Activated naive CD8-positive, alpha-beta T cell treated with anti-CD3 and anti-CD28 coated beads, Interleukin-2, amount 50 U/mL, for 16 hours (primary cell): ENCODE measurements at places on chromosomes 7 and 10.

GRCh38 chr7:51455948-51456347, 139.3 kb upstream of the COBL start:
- no peak for DNase-seq

DNA sequence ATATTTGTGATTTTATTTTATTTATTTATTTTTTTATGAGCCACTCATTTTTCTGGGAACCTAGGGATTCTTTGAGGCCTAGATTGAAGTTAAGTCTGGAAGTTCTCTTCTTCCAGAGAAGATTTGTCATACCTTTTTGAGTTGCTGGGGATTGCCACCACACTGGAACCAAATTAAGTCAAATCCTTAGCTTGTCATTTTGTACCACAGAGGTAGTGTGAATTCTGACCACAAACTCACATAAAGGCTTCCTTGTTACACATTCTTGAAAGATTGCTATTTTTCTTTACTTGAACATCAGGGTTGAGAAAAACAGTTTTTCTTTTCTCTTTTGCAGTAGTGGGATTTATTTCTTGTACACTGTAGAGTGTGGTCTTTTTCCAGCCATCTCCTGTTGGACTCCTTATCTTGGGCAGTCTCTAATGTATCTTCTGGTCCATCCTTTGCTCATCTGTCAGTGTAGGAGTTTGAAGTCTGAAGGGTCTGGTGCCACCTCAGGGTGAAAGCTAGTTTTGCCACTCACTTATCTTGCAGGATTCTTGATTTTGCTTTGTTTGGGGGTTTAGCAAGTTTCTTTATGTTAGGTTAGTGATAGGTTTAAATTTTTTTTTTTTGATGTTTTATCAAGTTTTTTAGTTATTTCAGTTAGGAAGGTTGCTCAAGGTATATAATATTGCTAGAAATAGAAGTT, 24.8 kb downstream of the PCBD1 start:
- no peak for DNase-seq

DNA sequence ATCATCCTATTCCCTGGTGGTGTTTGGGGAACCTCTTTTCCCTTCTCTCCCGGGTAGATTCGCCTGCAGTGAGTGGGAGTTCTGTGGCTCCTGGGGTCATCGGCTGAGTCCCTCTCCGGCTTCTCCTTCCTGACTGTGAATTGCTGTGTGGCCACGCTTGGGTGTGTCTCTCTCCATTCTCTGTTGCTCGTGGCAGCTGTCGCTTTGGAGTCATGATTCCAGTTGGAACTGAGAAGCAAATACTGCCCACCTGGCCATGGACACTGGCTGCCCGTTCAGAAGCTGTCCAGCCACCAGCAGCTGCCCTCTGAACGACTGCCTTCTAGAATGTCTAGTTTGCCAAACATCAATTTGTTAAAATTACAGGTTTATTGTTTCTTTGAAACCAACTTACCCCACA, 23.1 kb upstream of the PITRM1 start:
- no peak for DNase-seq

DNA sequence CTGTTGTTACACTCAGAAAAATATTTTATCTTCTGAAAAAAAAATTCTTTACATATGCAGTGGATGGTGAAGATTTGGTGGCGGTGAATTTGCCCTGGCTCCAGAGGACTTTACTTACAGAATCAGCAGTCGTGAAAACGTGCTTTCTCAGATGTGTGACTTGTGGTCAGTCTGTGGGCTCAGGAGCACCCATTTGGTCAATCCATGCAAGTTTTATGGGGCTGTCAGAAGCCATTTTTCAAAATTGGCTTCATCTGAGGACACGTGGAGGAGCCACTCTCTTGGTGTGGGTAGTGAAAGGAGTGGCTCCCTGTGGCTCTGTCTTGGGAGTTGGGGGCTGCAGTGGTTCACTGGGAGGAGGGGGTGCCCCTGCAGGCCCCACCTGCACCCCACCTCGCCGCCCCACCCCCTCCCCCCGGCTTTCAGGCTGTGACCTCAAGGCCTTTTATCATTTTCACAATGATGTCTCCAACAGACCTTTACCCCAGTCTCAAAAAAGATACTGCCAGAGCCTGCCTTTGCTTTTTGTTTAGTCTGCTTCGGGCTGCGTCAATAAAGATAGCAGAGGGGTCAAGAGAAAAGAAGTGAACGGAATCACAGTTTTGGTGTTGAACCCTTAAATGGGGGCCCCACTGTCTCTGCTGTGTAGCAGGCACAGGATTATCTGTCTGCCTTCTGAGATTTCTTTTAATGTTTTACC, 137.4 kb downstream of the MGMT start:
- DNase-seq: no peak

DNA sequence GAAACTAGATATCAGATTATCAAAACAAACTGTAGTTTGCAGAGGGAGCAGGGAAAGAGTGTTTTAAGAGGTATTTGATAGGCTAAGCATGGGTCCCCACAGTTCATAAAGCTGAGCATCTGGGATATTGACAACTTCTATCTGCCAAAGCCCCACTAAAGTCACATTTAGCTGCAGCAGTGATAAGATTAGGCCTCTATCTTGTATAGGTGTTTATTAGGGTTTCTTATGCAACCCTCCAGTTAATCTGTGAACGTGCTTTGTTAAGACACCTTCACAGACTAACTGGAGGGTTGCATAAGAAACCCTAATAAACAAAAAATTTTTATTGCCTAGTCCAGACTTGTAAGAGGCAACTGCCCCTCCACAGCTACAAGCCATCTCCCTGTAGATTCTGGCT, 78.0 kb downstream of the CYP51A1 start:
- DNase-seq: no peak

GRCh38 chr7:22663721-22664120, 63.3 kb upstream of the IL6 start:
- DNase-seq: no peak

- peak; percentile 49 for DNase-seq
Observed at GRCh38 chr7:26202019-26202990, 760 bp downstream of the CBX3 start.

DNA sequence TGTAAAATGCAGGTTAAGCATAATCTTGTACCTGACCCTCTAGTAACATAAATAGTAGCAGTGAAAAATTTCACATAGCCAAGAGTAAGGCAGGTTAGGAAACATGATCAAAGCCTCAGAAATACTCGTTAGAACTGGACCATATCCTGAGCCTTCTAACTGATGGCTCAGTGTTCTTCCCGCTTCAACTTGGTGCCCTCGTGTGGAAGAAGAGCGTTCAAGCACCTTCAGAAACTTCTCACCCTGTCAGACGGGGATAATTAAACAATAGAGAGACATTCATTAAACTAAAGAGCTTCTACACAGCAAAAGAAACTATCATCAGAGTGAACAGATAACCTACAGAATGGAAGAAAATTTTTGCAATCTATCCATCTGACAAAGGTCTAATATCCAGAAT, 124.5 kb downstream of the MYOF start:
- no peak for DNase-seq

DNA sequence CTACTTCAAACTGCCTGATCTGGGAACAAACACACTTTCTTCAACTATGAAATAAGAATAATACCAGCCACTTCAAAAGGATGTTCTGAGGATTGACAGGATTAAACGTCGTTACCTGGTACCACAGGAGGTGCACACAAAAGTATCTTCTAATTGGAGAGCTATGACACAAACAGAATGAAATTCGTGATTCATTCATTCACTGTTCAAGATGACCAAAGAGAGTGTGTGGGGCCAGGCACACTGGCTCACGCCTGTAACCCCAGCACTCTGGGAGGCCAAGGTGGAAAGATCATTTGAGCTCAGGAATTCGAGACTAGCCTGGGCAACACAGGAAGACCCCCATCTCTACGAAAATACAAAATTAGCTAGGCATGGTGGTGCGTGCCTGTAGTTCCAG, 50.9 kb downstream of the SFMBT2 start:
- DNase-seq: no peak

DNA sequence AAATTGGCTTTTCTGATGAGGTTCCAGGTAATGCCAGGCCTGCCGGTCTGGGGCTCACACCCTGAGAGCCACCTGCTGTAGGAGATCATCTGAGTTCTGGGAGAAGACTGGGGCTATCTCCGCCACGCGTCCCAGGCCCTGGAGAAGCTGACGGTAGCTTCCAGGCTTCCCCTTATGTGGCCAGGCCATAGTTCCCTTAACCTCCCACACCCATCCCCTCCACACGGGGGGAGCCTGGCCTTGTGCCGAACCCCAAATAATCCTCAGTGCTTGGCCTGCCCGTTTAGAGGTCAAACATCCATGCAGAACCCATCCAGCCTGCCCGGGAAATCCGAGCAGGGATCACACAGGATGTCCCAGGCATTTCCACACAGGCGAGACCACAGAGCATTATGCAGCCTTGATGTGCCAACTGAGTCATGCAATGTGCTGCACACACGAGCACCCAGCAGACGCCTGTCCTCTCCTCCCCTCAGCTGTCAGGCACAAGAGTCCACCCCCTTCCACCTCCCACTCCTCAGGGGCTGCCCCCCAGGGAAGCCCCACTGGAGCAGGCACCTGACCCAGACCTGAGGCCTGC, 176.2 kb downstream of the PRKAG2 start:
- no peak for DNase-seq

DNA sequence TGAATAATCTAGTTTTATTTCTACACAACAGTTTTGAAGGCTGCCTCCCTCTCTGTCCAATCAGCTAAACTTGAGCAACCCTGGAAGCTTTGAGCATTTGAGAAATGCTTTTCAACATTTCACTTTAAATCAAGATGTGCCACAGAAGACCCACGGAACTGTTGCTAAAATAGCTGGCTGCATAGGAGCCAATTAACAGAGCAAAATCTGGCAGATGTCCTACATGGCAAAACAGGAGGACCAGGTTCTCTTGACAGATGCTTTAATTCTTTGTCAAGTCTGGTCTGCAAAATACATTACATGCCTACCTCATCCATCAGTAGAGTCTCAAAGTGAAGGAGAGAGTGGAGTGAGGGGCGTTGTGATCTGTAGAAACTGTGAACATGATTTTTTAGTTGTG, 185.9 kb downstream of the DPY19L1 start:
- DNase-seq: no peak

GRCh38 chr7:155280446-155281397, 17.0 kb upstream of the INSIG1 start:
- no peak for DNase-seq

- DNase-seq: no peak
Observed at GRCh38 chr10:93515071-93516005, 18.9 kb downstream of the CEP55 start.

DNA sequence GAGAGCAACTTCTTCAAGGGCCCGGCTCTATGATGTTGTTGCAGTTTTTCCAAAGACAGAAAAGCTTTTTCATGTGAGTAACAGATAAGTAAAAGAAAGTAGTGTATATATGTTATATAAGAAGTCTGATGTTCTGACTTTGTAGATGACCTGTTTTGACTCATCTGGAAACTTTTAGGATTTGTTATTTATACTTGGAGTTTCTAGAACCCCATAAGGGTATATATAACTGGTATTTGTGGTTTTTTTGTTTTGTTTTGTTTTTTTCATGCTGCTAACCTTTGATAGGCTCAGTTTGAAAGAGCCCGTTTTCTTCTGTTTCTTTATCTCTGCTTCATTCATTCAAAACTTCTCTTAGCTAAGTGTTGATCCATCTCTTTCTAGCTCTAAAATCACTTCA, 7.3 kb downstream of the RPP30 start:
- DNase-seq: no peak

DNA sequence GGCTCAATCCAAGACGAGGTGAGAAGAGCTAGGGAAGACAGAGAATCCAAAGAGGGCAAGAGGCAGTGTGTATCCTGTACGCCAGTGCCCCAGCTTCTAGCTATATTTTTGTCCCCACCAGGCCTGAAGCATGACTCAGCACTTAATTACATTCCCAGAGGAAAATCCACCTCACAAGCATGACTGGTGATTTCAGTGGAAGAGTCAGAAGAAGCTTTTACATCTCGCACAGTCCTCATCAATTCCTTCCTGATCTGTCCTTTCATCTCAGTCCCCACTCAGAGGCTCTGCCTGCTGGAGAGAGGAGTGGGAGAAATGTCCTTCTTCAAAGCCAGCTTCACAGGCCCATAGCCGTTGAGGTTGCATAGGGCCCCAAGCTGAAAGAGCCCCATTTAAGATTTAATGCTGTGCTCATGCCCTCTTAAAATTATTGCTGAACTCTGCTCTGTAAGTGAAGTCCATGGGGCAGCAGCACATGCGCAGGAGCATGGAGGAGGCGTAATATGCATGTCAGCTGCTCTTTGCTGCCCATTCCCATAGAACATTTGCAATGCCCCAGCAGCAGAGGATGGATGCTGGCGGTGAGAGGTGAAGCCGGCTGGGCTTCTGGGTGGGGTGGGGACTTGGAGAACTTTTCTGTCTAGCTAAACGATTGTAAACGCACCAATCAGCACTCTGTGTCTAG, 39.0 kb upstream of the AOAH start:
- DNase-seq: no peak

- DNase-seq: no peak
Observed at GRCh38 chr10:77872151-77872946, 54.2 kb downstream of the DLG5 start.

- no peak for DNase-seq
Observed at GRCh38 chr10:70495691-70496261, 17.2 kb downstream of the PALD1 start.

GRCh38 chr10:70034232-70034631, 18.4 kb upstream of the MACROH2A2 start:
- DNase-seq: no peak
